Fibroblast of villous mesenchyme (primary cell): ENCODE measurements at places on chromosomes 7 and 10. TPM values are rescaled to one million over a fixed set of nuclear protein-coding genes. Genes with fewer than 3 reads are reported as not detected.

The VSTM4 gene
- total RNA-seq = 4.7 and 6.4 TPM in 2 replicates

The CCL26 gene
- 0.64 and 0.86 TPM in 2 replicates for total RNA-seq

The UBE2D1 gene
- 12.9 and 27.6 TPM in 2 replicates for total RNA-seq

DNA sequence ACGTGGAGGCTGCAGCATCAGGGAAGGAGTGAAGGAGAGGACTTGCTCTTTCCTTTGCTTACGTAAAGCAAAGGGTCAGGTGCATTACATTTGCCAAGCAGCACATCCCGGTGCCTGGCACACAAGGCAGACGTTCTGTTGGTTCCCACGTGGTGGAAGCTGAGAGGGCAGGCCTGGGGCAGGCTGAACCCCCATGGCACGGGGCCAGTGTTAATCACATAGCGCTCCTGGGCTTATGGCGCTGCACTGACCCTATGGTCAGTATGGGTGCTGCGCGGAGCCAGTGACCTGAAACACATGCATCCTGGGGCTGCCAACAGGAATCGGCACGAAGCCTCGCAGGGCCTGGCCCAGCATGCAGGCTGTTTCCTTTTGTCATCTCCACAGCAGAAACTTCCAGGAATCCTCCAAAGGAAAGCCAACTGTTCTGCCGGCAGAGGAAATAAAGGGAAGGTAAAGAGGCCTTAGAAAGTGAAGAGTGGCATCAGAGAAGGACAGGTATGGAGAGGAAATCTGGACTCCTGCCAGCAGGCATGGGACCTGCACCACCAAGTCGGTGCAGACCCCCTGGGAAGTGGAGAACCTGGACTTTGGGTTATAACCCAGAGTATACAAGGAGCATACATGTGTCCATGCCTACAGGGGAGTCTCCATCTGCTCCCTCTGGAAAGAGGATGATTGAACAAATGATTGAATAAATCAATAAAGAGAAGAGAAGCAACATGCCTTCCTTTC is 560.2 kb downstream of the TCERG1L start:
- DNase-seq = no peak

- no peak for DNase-seq
Observed at GRCh38 chr7:151891753-151892152, 14.8 kb upstream of the PRKAG2 start.

DNA sequence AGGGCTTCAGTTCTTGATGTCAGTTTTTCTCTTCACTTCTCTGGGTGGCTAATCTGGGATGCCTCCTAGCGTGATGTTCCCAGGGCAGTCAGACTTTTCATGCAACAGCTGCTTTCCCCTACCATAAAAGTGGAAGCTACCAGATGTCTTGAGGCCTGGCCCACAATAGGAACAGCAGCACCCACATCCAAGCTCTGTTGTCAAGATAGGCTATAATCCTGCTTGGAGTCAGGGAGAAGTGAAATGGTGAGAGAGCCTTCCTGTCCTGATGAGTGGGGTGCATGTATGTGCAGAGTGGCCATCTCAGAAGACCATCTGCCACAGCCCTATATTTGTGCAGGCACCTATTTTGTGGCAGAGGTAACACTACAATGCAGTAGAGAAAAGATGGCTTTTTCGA is 108.0 kb downstream of the HTR5A start:
- no peak for DNase-seq

- peak; percentile 55 for DNase-seq
Observed at GRCh38 chr7:28408105-28408959, 4.0 kb upstream of the CREB5 start.

- peak; percentile 61 for DNase-seq
Observed at GRCh38 chr7:136528329-136528728, 340.1 kb upstream of the CHRM2 start.

GRCh38 chr7:131899271-131900030 is 343.0 kb upstream of the PODXL start:
- DNase-seq = no peak
